ENCODE measurements at places on chromosomes 7 and 10.

GRCh38 chr10:26970667-26971066, 109.9 kb upstream of the ABI1 start:
- DNase-seq: no peak

DNA sequence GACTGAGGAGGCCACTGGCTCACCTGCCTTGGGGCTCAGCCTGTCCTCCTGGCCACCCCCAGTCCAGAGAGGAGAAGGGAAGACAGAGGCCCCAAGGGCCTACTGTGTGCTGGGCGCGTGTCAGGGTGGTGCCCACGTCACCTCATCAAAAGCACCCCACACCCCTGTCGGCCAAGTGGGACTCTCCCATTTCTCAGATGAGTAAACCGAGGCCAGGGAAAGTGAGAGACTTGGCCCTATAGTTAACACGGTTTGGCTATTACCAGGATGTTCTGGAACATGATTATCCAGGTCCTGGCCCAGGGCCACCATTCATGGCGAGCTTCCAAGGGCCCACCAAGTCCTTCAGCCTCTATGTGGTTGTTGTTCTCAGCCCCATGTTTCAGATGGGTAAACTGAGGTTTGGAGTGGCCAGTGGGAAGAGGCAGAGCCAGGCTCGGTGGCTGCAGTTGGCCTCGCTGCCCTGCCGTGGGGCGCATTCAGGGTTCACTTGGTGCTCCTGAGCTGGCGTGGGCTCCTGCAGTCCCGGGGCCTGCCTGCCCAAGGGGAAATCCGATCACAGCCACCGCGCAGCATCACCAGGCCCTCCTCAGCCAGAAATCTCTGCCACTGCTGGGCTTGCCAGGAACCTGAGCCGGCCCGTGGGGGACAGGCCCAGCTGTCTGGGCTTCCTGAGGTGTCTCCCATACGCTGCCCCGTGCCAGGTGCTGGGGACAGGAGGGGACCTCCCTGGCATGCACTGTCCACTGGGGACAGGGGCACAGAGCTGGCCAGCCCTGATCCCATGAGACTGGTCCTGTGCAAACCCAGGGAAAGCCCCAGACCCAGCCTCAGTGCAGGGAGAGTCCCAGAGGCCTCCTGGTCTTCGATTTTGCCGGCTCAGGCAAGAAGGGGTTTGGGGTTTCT, 117.7 kb upstream of the TNRC18 start:
- DNase-seq: no peak

DNA sequence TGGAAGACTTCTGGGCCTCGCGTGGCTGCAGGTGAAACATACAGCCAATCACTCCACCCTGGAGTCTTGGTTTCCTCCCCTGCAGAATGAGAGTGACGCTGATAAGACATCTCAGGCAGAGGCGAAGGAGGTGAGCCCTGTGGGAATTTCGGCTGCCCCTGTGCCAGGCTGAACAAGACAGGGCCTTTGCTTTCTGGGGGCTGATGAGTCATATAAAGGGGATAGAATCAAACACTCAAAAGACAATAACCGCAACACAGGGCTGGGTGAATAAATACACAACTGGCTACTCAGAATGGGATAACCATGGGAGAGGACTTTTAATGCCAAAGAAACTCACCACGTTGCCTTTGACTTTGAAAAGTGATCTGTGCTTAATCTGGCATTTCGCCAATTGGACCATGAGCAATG, 143.8 kb downstream of the KCNMA1 start:
- DNase-seq: no peak

DNA sequence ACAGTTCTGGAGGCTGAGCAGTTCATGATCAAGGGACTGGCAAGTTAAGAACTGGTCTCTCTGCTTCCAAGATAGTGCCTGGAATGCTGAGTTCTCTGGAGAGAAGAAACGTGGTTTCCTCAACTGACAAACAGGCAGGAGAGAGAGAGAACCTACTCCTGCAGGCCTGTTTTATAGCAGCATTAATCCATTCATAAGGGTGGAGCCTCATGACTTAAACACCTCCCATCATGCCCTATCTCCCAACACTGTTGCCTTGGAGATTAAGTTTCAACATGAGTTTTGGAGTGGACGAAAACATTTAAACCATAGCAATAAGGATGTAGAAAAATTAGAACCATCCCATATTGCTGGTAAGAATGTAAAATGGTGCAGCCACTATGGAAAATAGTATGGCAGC, 32.3 kb upstream of the IMMP2L start:
- DNase-seq: no peak

DNA sequence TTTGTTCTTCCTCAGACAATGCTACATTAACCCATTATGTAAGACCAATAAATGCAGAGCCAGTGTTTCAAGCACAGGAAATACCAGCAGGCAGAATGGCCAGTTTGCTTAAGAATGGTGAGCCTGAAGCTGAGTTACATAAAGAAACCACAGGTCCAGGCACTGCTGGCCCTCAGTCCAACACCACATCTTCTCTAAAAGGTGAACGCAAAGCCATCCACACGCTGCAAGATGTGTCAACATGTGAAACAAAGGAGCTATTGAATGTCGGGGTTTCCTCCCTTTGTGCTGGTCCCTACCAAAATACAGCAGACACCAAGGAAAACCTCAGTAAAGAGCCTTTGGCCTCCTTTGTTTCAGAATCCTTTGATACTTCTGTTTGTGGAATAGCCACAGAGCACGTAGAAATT, 63.8 kb downstream of the TASOR2 start:
- no peak for DNase-seq

- DNase-seq: no peak
Measured at GRCh38 chr10:128373071-128373749, 247.0 kb upstream of the MKI67 start.

- DNase-seq: peak; percentile 48
Measured at GRCh38 chr10:22682237-22683139, 31.9 kb downstream of the PIP4K2A start.

DNA sequence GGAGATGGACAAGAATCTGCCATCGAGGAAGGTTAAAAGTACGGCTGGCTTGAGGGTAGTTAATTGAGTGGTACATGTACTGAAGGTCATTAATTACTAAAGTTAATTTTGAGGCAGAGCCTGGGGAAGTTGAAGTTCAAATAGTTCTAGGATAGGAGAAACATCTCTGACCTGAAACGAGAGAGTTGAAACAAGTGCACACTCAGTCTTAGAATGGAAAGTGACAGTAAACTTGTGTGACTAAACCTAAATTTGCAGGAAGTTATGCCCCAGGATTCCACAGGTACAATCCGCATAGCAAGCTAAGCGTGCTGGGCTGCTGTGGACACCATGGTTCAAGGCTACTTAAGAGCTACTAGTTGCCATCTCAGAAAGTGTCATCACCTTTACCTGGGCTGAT, 209.9 kb downstream of the CHCHD3 start:
- DNase-seq: no peak

GRCh38 chr7:88546808-88547207, 212.7 kb upstream of the ZNF804B start:
- DNase-seq: no peak

GRCh38 chr10:7982727-7983126, 71.8 kb upstream of the GATA3 start:
- DNase-seq: no peak

DNA sequence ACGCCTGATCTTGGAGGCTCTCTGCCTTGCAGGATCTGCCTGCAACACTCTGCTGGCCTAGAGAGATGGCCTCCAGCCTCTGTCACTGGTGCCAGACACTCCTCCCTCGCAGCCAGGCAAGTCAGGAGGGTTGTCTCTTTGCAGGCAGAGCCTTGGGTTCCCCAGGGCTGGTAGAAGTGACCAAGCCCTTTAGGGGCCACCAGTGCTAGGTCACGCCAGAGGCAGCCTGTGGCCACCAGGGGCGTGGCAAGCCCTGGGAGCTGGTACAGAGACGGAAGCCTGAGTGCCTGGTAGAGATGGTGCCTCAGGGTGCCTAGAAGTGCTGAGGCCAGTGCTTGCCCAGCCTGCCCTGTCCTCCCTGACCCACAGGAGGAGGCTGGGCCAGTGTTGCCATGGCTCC, 9.1 kb downstream of the ADCYAP1R1 start:
- DNase-seq: no peak

DNA sequence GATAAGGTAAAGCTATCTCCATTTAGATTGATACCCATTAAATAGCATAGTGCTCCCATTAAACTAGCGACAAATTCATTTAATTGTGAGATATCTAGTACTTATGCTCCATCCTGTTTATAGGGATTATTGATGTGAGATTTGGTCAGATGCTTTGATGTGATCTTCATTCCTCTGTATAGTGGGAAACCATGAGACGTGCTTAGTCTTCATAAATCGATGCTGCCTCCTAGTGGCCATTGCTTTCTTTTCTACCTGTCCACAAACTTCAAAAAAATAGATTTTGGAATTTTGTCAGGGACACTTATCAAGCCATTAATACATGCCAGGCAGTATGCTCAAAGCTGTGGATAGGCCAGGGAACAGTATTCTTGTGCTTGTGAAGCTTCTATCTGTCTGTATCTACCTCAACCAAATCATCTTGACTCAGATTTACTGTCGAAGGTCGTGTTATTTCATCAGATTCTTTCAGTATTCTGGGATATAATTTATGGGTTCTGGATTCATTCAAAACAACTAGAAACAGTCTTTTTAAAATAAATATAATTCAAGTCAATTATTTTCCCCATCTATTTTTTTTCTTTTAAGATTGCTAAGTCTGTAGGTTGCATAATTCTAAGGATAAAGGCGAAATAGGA, 12.0 kb downstream of the LSM8 start:
- DNase-seq: peak; percentile 11

DNA sequence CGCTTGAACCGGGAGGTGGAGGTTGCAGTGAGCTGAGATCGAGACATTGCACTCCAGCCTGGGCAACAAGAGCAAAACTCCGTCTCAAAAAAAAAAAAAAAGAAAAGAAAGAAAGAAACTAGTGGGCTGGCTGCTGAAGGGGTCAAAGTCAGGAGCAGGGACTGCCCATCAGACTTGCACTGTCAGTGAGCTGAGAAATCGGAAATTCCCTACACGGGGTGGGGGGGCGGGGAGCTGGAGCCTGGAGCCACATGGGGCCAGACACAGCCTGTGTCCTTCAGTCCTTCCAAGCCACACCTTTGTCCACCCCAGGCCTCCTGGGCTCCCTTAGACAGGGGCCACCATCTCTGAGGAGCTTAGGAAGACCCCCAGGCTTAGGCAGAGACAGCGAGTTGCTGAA, 34.5 kb downstream of the SRRM3 start:
- no peak for DNase-seq

- DNase-seq: peak; percentile 65
Measured at GRCh38 chr10:110501142-110501937, 3.6 kb downstream of the DUSP5 start.

DNA sequence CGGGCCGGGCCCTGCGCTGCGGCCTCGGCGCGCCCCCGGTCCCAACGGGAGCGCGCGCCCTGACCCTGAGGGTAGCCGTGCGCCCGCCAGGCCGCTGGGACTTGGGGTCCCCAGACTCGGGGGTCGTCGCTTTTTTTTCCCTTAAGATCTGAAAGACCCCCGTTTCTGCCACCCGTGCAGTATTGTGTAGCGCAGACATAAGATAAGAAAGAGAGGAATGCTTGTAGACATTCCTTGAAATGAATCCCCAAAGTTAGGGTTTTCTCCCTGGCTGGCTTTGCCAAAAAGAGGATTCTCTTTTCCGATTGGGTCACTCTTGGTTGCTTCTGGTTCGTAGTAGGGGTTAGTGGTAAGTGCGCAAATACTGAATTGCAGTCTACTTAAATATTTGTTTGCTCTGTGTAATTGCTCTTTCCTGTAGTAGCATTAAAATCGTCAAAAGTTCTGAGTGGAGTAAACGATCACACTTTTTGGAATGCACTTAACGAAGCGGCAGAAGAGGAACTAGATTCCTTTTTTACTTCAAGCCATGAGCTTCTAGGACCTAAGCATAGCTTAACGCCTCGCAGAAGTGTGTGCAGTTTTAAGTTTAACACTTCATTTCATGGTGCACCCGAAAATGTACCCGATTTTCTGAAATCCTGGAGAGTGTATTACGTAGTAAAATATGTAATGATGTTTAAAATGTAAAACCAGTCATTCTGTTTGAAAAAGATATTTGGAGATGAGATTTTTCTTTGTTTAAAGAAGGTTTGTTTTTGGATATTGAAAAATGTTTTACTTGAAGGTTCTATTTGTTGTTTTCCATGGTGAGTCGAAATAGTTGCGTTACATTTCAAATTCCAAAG, 1.3 kb downstream of the CUL1 start:
- DNase-seq: no peak

GRCh38 chr7:139898483-139898882, 69.4 kb downstream of the TBXAS1 start:
- DNase-seq: no peak

- no peak for DNase-seq
Measured at GRCh38 chr10:120641695-120642094, 184.7 kb downstream of the PLPP4 start.

- no peak for DNase-seq
Measured at GRCh38 chr10:15430969-15431771, 60.1 kb upstream of the FAM171A1 start.

GRCh38 chr10:11331046-11331577, 280.3 kb downstream of the USP6NL start:
- no peak for DNase-seq

- DNase-seq: no peak
Measured at GRCh38 chr7:104074529-104074928, 85.1 kb upstream of the RELN start.

GRCh38 chr7:79281426-79281825, 172.0 kb downstream of the MAGI2 start:
- DNase-seq: no peak

- no peak for DNase-seq
Measured at GRCh38 chr10:78865538-78865875, 203.3 kb upstream of the ZMIZ1 start.

- DNase-seq: no peak
Measured at GRCh38 chr7:47573758-47574481, 8.0 kb downstream of the TNS3 start.

DNA sequence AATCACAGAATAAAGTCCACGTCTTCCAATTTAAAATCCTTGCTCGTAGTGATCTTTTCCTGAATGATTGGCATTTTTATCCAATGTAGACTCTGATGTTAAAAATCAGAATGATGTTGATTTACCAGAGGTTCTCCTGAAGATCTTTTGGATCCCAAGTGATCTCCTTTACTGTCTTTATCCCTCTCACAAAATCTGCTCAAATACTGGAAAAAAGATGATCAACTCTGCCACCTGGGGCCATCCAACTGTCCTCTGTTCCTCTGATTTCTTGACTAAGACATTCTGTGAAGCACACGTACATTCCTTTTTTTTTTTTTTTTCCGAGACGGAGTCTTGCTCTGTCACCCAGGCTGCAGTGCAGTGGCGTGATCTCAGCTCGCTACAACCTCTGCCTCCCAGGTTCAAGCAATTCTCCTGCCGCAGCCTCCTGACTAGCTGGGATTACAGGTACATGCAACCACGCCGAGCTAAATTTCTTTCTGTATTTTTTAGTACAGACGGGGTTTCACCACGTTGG, 18.0 kb upstream of the ADRB1 start:
- no peak for DNase-seq
